Endodermal cell (in vitro differentiated cells): ENCODE measurements at places on chromosomes 4 and X. TPM values are rescaled to one million over a fixed set of nuclear protein-coding genes. Genes with fewer than 3 reads are reported as not detected.
A peak's percentile ranks its signal among the peaks of the same experiment; 100 is the strongest.

Gene GIMD1
- not detected in 3 replicates for total RNA-seq

Gene GAGE1
- not detected in 2 replicates for total RNA-seq

Gene CLGN
- 3.8 to 7.2 TPM (median 3.8 TPM) in 3 replicates for total RNA-seq

Gene DKK2
- total RNA-seq: not detected in 2 replicates

Gene P2RY8
- total RNA-seq: not detected in 3 replicates

Gene VCX3A
- total RNA-seq: not detected in 2 replicates

Gene ADGRG2
- 5.9 to 12.7 TPM (median 6.5 TPM) in 3 replicates for total RNA-seq

GRCh38 chr4:76582074-76582816 is 147.2 kb downstream of the SHROOM3 start:
- H3K27ac ChIP-seq: no peak overlapping the region
- peaks cover 6% of the 10 kb centered on the region for H3K4me1 ChIP-seq
- H3K27me3 ChIP-seq: no peaks in the 10 kb centered on the region
- H3K4me3 ChIP-seq: no peak overlapping the region
- no peak for DNase-seq

- no peak overlapping the region for H3K4me3 ChIP-seq
- H3K4me1 ChIP-seq: no peaks in the 10 kb centered on the region
- no peak for DNase-seq
- H3K36me3 ChIP-seq: peaks cover 5% of the 10 kb centered on the region
Measured at GRCh38 chr4:384311-385010, 46.8 kb downstream of the ZNF141 start.

DNA sequence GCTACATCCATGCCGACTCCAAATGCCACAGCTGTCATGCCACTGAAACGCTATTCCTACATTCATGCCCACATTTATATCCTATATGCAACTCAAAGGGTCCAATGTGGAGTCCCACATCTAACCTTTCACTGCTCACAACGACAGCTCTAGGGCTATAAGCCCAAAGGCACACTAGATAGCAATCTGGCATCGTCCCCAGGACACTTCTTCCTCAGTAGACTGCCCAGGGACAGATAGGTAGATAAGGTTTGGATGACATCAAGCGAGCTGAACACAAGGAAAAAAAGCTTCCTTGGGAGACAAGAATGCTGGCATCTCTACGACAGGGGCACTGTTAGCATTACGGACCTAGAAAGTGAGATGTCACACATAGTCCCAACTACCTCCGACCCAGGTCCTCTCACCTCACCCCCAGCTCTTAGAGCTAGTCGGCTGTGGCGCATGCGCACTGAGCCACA is 685 bp downstream of the RAB9B start:
- DNase-seq: no peak
- H3K27me3 ChIP-seq: peaks cover 47% of the 10 kb centered on the region
- no peaks in the 10 kb centered on the region for H3K36me3 ChIP-seq
- peak overlapping the region; percentile 82 for H3K4me3 ChIP-seq

- no peak overlapping the region for H3K4me3 ChIP-seq
- H3K27ac ChIP-seq: no peak overlapping the region
- no peak for DNase-seq
- no peaks in the 10 kb centered on the region for H3K4me1 ChIP-seq
- H3K27me3 ChIP-seq: peaks cover 79% of the 10 kb centered on the region
- no peaks in the 10 kb centered on the region for H3K36me3 ChIP-seq
Measured at GRCh38 chr4:80271801-80272200, 5.3 kb downstream of the FGF5 start.

DNA sequence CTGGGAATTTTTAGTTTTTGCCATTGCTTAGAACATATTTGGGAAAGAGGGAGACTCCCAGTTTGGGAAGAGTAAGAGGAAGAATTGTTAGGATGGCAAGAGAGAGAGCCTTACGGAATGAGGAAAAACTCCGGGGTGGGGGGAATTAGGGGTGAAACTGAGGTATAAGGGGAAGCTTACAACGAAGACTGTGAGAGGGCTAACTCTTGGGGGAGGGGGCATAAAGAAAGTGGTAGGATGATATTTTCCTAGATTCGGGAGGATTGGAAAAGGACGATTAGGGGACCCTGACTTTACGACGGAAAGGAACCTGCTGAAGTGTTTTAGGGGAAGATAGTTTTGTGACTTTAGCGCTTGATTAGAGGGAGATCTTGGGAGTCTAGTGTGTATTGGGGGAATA is 86.2 kb upstream of the HPRT1 start:
- no peaks in the 10 kb centered on the region for H3K27me3 ChIP-seq
- H3K27ac ChIP-seq: peak overlapping the region; percentile 96
- H3K36me3 ChIP-seq: peaks cover 7% of the 10 kb centered on the region
- H3K4me1 ChIP-seq: peaks cover 3% of the 10 kb centered on the region
- no peak for DNase-seq

DNA sequence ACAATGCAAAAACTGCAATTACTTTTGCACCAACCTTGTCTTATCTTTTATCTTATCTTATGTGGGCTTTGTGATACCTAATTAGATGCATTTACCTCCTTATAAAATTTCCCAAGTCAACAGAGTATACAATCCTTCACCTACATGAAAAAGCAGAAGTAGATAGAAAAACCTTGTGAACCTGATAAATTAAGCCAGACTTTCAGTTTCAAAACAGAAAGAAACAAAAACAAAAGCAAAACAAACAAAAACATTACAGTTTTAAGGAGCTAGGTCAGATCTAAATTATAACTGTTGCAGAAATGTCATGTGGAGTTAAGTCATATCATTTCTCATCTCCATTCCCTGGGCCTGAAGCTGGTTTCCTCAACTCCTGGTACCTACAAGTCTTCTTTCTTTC is 24.9 kb upstream of the CXXC4 start:
- no peaks in the 10 kb centered on the region for H3K36me3 ChIP-seq
- H3K4me3 ChIP-seq: no peak overlapping the region
- H3K27me3 ChIP-seq: no peaks in the 10 kb centered on the region

- DNase-seq: no peak
- no peaks in the 10 kb centered on the region for H3K36me3 ChIP-seq
- H3K27me3 ChIP-seq: peaks cover 16% of the 10 kb centered on the region
- no peak overlapping the region for H3K27ac ChIP-seq
- H3K4me1 ChIP-seq: no peaks in the 10 kb centered on the region
Measured at GRCh38 chrX:87160435-87161010, 357.1 kb upstream of the KLHL4 start.

GRCh38 chr4:69877453-69877852 is 17.5 kb upstream of the SULT1E1 start:
- H3K27me3 ChIP-seq: no peaks in the 10 kb centered on the region
- H3K4me3 ChIP-seq: no peak overlapping the region
- H3K27ac ChIP-seq: no peak overlapping the region
- DNase-seq: no peak
- no peaks in the 10 kb centered on the region for H3K4me1 ChIP-seq

DNA sequence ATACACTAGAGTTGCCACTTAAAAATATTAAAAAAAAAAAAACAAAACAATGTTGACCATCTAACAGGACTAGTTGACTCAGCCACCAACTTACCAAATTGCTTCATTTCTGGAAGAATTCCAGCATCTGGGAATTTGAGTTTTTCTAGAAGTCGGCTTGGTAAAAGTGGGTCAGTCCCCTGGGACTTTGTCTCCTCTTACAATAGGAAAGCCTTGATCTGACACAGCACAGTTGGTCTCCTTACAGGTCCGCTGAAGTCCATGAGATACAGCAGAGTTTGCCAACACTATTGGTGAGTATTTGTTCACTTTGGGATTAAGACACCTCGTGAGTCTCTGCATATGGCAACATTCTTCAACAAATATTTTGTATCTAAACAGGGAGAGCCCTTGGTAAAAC is 18.2 kb upstream of the DDIT4L start:
- H3K4me1 ChIP-seq: peaks cover 4% of the 10 kb centered on the region
- H3K36me3 ChIP-seq: no peaks in the 10 kb centered on the region
- no peak for DNase-seq
- no peak overlapping the region for H3K27ac ChIP-seq
